ENCODE measurements at places on chromosomes 11 and 22.

- no peak for DNase-seq
Measured at GRCh38 chr22:48653306-48653705, 1174.4 kb downstream of the BRD1 start.

DNA sequence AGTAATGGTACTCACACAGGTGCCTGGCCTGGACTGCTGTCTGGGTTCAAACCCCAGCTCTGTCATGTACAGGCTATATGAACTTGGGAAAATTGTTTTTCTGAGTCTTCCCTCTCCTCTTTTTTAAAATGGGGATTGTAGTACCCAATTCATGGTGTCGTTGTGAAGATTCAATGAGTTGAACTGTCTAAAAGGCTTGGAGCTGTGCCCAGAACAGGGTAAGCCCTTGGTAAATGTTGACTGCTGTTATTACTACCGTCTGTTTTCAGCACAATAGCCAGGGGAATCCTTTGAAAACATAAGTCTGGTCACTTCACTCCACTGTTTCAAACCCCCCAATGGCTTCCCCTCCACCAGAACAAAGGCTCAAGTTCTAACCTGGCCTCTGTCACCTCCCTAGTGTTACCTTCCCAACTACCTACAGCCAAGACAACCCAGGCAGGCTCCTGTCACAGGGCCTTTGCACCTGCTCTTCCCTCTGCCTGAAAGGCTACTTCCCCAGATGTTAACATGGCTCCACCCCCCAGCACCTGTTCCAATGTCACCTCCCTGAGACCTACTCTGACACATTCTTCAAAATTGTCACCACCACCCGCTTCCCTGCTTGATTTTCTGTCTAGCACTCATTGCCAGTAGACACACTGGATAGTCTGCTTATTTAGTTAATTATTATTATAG, 152.8 kb downstream of the CHST1 start:
- no peak for DNase-seq

DNA sequence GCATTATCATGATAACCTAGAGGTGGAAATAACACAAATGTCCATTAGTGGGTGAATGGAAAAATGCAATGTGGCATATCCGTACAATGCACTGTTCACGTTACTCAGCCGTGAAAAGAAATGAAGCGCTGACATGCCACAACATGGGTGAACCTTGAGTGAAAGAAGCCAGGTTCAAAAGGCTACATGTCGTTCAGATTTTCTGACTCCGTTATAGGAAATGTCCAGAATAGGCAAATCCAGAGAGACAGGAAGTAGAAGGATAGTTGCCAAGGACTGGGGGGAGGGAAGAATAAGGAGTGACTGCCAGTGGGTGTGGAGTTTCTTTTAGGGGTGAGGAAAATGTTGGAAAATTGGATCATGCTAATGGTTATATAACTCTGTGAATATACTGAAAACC, 133.8 kb downstream of the ATXN10 start:
- DNase-seq: no peak

DNA sequence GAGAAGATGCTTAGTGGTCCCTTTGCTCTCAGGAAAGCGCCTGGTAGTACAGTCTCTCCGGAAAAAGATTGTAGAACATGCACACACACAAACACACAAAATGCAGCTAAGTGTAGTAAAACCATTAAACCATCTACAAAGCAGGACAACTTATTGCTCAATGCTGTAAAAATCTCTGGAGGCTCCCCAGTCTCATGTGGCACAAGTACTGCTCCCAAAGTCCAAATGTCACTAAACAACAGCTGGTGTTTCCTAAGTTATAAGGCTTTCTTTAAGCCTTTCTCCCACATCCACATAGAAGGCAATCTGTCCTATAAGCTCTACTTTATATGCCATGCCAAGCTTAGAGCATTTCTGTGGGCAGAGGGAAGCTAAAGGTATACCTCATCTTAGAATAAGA, 32.9 kb downstream of the CDON start:
- no peak for DNase-seq

DNA sequence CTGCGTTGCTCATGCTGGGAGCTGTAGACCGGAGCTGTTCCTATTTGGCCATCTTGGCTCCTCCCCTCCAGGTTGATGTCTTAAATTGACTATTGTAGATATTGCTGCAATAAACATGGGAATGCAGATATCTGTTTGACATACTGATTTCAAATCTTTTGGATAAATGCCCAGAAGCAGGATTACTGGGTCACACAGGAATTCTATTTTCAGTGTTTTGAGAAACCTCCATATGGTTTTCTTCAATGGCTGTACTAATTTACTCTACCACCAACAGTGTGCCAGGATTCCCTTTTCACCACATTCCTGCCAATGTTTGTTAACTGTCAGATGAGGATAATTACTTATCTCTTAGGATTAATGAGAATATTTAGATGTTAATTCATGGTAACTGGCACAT, 467.0 kb downstream of the LUZP2 start:
- DNase-seq: no peak

DNA sequence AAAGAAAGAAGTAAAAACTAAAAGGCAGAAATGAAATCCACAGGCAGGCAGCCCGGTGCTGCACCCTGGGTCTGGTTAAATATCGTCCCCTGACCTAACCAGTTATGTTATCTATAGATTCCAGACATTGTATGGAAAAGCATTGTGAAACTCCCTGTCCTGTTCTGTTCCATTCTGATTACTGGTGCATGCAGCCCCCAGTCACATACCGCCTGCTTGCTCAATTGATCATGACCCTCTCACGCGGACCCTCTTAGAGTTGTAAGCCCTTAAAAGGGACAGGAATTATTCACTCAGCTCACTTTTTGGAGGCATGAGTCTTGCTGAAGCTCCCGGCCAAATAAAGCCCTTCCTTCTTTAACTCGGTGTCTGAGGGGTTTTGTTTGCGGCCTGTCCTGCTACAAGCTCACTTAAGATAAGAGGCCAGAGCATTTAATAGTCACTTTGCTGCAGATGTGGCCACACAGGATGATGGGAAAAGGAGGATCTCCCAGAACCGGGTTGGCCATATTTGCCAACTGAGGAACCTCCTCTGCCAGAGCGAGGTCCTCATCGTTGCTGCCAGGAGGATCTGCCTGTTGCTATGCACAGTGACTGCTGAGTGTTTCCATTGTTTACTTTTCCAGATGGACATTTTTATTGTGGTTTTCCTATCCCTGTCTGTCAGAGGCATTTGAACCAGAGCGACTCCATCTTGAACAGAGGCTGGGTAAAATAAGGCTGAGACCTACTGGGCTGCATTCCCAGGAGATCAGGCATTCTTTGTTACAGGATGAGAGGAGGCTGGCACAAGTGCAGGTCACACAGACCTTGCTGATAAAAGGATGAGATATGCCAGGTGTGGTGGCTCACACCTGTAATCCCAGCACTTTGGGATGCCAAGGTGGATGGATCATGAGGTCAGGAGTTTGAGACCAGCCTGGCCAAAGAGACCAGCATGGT, 10.2 kb downstream of the C11orf96 start:
- no peak for DNase-seq

GRCh38 chr11:72491001-72491400, 56.7 kb upstream of the CLPB start:
- DNase-seq: no peak
